NCI-H1694 (cell line): ENCODE measurements at places on chromosomes 5 and 9.

DNA sequence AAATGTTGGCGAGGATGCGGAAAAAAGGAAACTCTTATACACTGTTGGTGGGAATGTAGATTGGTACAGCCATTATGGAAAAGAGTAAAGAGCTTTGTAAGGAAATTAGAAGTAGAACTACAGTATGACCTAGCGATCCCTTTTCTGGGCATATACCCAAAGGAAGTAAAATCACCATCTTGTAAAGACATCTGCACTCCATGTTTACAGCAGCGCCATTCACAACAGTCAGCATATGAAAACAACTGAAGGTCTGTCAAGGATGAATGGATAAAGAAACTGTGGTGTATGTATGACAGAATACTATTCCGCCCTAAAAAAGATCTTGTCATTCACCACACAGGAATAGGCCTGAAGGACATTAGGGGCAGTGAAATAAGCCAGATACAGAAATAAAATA, 27.7 kb upstream of the SLC25A51 start:
- no peak for DNase-seq

DNA sequence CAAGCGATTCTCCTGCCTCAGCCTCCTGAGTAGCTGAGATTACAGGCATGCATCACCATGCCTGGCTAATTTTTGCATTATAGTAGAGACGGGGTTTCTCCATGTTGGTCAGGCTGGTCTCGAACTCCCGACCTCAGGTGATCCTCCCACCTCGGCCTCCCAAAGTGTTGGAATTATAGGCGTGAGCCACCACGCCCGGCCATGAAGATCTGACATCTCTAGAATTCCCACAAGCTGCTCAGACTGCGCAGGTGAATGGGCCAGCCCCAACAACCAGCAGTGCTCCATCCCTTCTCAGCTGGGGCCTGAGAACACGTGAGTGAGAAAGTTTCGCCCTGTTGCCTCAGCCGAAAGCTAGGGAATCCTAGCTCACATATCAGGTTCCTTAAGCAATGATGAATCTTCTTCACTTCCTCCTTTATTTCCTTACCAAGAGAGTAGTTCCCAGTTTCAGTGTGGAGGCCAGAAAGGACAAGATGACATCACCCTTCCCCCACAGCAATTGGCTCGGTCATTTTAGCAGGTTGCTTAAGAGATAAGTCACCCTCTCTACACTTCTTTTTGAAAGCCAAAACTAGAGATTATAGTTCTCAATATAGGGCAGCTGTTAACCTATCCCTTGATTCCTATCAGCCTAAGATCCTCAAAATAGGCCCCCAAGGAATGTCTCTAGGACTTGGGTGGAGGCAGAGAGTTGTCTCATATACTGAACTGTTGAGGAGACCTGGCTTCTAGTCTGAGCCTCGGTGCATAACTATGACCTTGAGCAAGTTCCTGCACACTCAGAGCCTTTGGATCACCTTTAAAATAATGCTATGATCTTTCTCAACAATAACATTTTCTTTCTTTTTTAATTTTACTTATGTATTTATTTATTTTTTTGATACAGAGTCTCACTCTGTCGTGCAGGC, 23.9 kb upstream of the PPP2CA start:
- no peak for DNase-seq

GRCh38 chr9:127336506-127337352, 60.2 kb upstream of the SLC2A8 start:
- DNase-seq, result peak; percentile 43

- no peak for DNase-seq
These were observed 480.9 kb downstream of the MTRR start for GRCh38 chr5:8349855-8350254.

- DNase-seq, result no peak
These were observed 21.2 kb downstream of the MAST4 start for GRCh38 chr5:66617226-66617861.

- DNase-seq, result no peak
These were observed 128.4 kb downstream of the SNX18 start for GRCh38 chr5:54645882-54646355.

GRCh38 chr5:3598769-3599211, 3.2 kb downstream of the IRX1 start:
- no peak for DNase-seq

DNA sequence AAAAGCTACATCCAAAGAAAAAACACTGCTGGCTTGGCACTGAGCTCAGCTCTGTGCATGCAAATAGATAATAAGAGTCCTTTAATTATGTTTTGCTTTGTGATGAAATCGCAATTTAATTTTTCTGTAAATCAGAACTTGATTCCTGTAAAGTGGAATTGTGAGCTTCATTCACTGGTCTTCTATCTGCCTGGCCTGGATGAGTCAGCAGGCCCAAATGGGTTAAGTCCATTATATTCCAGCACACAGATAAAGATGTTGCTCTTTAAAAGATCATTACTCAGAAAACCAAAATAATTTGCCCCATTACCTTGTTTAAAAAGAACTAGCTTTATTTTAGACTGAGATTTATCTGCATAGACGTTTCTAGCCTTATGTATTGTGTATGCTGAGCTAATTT, 90.4 kb downstream of the CARTPT start:
- no peak for DNase-seq

- no peak for DNase-seq
These were observed 87.7 kb downstream of the MACIR start for GRCh38 chr5:103346162-103346748.

GRCh38 chr5:103532086-103532734, 30.4 kb downstream of the NUDT12 start:
- DNase-seq, result no peak

DNA sequence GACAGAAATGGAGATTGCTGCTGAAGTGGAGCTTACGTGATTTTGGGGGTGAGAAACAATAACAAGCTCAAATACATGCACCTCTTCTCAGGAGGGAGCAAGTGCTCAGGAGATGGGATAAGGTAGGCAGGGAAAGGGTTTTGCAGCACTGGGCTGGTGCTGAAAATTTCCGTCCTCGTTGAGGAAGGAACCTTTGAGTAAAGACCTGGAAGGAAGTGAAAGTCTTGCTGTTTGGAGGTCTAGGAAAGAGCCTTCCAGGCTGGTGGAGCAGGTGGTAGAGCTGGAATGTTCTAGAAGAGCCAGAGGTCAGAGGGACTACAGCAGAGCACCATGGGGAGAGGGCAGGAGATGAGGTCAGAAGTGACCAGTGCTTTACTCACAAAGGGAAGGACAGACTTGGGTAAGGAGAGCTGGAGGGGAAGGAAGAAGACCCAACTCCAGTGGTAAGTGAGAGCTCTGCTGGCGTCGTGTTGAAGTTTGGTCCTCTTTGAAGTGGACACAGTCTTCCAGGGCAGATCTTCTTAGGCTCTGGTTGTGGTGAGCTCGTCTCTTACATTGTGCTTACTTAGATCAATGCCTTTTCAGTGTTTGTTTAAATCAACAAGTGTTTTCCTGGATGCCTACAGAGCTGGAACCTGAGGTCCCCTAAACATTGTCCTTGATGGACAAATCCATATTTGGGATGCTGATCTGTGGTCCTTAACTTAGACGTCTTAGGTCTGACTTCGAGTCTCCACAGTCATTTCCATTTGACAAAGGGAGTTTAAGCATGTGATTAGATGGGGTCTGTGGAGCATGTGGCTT, 21.0 kb downstream of the ANKRD33B start:
- DNase-seq, result no peak

DNA sequence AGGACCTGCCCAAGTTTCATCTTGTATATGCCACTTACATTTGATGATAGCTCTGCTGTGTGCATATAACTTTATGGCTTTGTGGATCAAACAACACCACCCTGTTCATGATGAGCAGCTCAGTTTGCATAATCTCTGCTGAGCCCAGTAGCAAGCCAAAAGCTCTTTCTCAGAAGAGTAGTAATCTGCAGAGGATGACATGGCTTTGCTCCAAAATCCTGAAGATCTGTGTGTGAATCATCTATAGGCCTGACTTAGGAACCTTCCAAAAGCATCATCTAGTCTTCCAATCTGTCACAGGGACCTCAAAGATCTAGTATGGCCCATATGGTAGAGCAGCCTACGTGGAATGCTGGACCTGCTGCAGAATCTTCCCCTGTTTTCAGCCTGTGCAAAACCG, 394.6 kb downstream of the PSAT1 start:
- DNase-seq, result no peak

DNA sequence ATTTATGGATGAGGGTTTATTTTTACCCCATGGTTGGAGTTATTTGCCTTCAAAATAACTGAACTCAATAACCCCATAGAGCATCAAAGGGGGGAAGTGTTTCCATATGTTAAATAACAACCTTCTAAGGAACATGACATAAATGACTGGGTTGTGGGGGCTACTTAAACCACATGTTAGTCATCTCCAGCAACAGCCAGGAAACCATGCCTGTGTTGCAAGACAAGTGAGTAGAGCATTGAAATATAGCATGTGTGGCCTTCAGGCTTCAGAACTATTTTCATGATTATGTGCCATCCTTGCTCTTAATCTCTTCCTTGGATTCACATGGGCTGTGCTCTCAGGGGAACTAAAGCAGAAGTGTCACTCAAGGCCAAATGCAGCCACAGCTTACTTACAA, 431.2 kb downstream of the AGTPBP1 start:
- DNase-seq, result no peak

- DNase-seq, result no peak
These were observed 385.1 kb upstream of the RPS23 start for GRCh38 chr5:82663225-82663624.

DNA sequence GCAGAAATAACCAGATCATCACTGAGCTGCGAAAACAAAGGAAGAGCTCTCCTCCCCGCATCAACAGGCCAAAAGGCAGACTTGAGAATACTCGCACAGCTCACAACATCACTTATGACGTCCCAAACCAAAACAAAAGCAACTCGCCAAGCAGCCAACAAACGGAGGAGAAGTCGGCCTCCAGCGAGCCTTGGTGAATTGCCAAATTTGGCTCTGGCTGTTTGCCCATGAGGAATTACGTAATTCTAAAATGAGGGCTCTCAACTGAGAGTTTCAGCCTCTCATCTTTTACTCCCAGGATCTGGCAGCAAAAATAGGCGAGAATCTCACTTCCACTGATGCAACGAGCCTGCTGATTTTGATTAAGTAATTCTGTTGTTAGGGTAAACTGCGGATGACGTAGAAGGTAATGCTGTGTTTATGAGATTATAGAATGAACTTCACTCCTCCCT, 51.7 kb upstream of the SEMA6A start:
- DNase-seq, result peak; percentile 65

- DNase-seq, result no peak
These were observed 709 bp downstream of the WHRN start for GRCh38 chr9:114504341-114505186.
